ENCODE measurements at places on chromosomes 1 and 21.

DNA sequence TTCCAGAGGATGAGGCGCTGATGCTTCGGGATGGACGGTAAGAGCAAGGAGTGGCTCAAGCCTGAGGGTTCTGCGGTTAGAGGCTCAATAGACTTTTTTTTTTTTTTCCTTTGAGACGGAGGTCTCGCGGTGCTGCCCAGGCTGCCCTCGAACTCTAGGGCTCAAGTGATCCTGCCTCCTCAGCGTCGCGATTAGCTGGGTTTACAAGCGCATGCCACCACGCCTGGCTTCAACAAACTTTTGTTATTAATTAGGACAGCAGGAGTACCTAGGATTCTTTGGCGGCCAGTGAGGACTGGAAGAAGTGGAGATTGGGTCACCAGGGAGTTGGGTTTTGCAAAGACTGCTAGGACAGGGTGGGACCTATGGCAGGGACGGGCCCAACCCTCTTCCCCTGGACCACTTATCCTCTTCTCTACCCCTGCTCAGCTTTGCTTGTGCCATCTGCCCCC is 587 bp downstream of the SCNM1 start:
- DNase-seq, result peak; percentile 55

- no peak for DNase-seq
These were observed at the start of gene SLC25A34 for GRCh38 chr1:15736038-15736891. Gene SLC25A34, plus strand, starts transcription at chr1:15736258. Its CDS starts 228 bp downstream, at chr1:15736486.

DNA sequence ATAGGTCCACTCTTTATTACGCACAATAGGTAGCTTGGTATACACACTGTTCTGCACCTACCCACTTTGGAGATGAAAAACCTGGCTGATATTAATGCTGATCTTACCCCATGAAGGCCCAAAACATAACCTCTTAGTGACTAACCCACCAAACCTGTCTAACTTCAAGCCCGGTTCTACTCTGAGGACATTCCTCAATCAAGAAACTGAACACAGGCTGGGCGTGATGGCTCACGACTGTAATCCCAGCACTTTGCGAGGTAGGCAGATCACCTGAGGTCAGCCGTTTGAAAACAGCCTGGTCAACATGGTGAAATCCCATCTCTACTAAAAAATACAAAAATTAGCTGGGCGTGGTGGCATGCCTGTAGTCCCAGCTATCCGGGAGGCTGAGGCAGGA is 50.5 kb downstream of the EYA3 start:
- DNase-seq, result no peak

DNA sequence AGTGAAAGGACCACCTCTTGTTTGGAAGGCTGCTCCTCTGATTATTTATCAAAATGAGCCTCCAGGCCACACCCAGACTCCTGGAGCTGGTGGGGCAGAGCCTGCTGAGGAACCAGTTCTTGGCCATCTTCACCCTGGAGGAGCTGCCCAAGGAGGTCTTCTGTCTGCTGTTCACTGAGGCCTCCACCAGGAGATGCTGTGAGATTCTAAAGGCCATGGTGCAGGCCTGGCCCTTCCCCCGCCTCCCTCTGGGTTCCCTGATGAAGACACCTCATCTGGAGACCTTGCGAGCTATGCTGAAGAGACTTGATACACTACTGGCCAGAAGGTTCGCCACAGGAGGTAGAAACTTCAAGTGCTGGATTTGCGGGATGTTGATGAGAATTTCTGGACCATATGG is 61.7 kb upstream of the GJA8 start:
- no peak for DNase-seq

DNA sequence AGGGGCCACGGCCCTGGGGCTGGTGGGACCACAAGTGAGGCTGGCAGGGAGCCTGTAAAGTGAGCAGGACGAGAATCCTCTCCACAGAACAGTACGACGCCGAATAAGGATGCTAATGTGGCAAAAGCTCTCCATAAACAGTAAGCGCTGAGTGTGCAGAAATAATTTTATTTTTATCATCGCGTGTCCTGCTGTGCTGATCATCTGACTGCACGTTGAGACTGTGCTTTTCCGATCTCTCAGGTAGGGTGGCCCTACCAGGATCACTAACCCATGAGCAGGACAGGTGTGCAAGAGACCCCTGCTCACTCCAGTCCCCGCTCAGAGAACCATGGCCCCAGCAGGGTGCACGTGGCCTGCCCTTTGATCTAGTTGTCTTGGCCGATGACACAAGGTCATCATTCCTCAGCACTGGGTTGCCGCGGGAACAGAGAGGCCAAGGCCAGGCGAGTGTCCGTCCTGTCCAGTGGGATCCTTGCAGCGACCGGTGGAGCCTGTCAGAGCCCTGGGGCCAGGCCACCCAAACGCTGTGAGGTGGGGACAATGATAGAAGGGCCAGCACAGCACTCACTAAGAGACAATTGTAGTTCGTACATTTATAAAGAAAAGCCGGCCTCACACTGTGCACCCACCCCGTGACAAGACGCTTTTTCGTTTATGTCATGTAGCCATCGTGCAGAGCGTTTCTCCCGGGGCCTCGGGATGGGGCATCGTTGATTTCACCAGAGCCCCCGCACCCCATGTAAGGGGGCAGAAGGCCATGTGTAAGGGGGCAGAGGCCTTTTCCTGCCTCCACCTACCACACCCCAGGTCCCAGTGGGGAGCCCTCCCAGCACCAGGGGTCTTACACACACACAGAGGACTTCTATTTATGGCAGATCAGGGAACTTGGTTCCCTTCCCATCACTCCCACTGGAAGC is 52.7 kb upstream of the ADARB1 start:
- no peak for DNase-seq

Measured in fibroblast of skin of right quadriceps (primary cell).